ENCODE measurements at places on chromosomes 1 and 21. TPM values are rescaled to one million over a fixed set of nuclear protein-coding genes. Genes with fewer than 3 reads are reported as not detected.

DNA sequence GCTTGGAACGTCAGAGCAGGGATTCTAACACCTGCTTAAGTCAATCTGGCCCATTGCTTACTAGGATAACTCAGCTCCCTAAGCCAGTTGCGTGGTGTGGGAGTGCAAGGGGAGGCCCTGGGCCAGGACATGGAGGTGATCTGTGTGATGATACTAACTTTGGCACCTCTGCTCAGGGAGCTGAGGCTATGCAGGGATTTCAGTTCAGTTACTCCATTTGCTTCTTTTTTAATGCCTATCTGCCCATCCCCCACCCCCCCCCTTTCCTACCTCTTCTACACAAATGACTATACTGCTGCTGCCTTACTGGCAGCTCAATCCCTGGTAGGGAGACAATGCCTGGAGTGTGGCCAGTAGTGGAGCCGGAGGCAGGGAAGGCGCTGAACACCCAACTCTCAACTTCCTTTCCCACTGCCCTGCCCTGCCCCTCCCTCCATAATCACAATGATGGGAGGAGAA, 19.5 kb downstream of the INKA2 start:
- H3K4me3 ChIP-seq, result no peak overlapping the region
- peaks cover 30% of the 10 kb centered on the region for H3K4me1 ChIP-seq
- DNase-seq, result no peak
- no peaks in the 10 kb centered on the region for H3K27me3 ChIP-seq
- H3K36me3 ChIP-seq, result peaks cover 18% of the 10 kb centered on the region

GRCh38 chr1:223708651-223709268, 3.6 kb upstream of the CAPN2 start:
- H3K4me3 ChIP-seq, result no peak overlapping the region
- no peak overlapping the region for H3K27ac ChIP-seq
- H3K36me3 ChIP-seq, result no peaks in the 10 kb centered on the region
- H3K27me3 ChIP-seq, result no peaks in the 10 kb centered on the region
- DNase-seq, result no peak
- H3K4me1 ChIP-seq, result peaks cover 64% of the 10 kb centered on the region

The FAM72B gene
- 0.83 TPM for total RNA-seq

- no peak overlapping the region for H3K4me3 ChIP-seq
- H3K4me1 ChIP-seq, result no peaks in the 10 kb centered on the region
- H3K27ac ChIP-seq, result no peak overlapping the region
- no peaks in the 10 kb centered on the region for H3K27me3 ChIP-seq
Observed at GRCh38 chr1:111334169-111334568, 43.5 kb downstream of the CHIA start.

DNA sequence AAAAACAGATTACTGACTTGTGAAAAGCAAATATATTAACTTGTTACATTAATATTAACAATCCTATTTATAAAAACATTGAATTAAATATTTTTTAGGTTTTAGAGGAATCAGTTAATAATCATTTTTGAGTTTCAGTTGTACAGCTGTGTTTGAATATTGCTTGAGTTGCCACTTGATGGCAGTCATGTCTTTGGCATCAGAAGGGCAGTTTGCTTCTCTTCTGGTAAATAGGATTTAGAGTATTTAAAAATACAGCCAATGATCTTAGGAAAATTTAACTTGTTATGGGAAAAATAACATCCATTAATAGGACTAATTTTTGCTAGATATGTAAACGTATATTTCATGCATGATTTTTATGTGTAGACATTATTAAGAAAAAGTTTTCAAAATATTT, 234.1 kb downstream of the NCAM2 start:
- H3K4me3 ChIP-seq, result no peak overlapping the region
- no peaks in the 10 kb centered on the region for H3K4me1 ChIP-seq
- H3K27ac ChIP-seq, result no peak overlapping the region
- no peak for DNase-seq
- H3K36me3 ChIP-seq, result no peaks in the 10 kb centered on the region

DNA sequence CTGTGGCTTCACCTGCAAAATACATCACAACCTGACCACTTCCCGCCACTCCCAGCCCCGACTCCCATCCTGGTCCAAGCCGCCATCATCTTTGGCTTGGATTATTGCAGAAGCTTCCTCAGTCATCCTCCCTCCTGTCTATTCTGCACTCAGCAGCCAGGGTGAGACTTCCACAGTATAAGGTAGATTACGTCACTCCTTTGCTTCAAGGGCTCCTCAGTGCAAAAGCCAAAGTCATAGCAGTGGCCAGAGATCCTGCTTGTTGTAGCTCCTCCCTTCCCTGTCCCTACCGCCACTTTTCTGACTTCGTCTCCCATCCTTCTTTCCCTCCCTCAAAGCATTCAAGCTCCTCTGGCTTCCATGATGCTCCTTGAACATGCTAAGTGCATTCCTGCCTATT, 152.8 kb downstream of the GRIK3 start:
- H3K4me1 ChIP-seq, result no peaks in the 10 kb centered on the region
- no peak for DNase-seq
- no peak overlapping the region for H3K27ac ChIP-seq
- no peaks in the 10 kb centered on the region for H3K36me3 ChIP-seq
- H3K4me3 ChIP-seq, result no peak overlapping the region

- DNase-seq, result no peak
- peaks cover 30% of the 10 kb centered on the region for H3K4me1 ChIP-seq
- H3K4me3 ChIP-seq, result peak within 1 kb of the TSS; percentile 91
- peak within 1 kb of the TSS; percentile 93 for H3K27ac ChIP-seq
- H3K36me3 ChIP-seq, result peaks cover 10% of the 10 kb centered on the region
Observed at GRCh38 chr1:162561616-162562469, at the start of gene UAP1. Gene UAP1, plus strand, starts transcription at chr1:162561722. Its CDS starts 4,347 bp downstream, at chr1:162566069.

- H3K4me3 ChIP-seq, result no peak overlapping the region
- no peaks in the 10 kb centered on the region for H3K27me3 ChIP-seq
- no peak overlapping the region for H3K27ac ChIP-seq
Observed at GRCh38 chr1:245246433-245246832, 91.6 kb downstream of the KIF26B start.

The GPR153 gene
- total RNA-seq, result 16.6 TPM

The IGSF3 gene
- 15.8 TPM for total RNA-seq

The BRINP3 gene
- total RNA-seq, result 2.1 TPM

DNA sequence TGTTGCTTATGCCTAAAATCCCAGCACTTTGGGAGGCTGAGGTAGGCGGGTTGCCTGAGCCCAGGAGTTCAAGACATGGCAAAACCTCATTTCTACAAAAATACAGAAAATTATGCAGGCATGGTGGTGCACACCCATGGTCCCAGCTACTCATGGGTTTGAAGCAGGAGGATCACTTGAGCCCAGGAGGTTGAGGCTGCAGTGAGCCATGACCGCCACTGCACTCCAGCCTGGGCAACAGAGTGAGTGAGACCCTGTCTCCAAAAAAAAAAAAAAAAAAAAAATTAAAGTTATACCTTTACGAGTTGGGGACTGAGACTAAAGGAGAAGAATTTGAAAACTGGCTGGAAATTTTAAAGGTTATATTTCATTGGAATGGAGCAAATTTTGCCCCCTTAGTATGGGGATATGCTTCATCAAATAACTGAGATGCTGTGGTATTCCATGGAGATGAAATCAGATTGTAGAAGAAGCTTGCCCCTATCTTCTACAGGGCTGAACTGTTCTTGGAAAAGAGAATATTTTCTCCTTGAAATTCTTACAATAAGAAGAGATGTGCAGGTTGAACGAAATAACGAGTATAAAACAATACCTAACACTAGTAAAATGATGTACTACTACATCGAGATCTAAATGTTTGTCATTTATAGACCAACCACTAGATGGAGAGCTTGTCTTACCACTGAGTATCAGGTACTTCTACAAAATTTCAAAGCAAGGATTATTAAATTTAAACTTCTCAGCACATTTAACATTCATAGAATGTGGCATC, 34.9 kb upstream of the SCYL3 start:
- H3K4me3 ChIP-seq, result no peak overlapping the region
- DNase-seq, result no peak
- H3K4me1 ChIP-seq, result no peaks in the 10 kb centered on the region
- no peaks in the 10 kb centered on the region for H3K27me3 ChIP-seq
- H3K36me3 ChIP-seq, result no peaks in the 10 kb centered on the region

DNA sequence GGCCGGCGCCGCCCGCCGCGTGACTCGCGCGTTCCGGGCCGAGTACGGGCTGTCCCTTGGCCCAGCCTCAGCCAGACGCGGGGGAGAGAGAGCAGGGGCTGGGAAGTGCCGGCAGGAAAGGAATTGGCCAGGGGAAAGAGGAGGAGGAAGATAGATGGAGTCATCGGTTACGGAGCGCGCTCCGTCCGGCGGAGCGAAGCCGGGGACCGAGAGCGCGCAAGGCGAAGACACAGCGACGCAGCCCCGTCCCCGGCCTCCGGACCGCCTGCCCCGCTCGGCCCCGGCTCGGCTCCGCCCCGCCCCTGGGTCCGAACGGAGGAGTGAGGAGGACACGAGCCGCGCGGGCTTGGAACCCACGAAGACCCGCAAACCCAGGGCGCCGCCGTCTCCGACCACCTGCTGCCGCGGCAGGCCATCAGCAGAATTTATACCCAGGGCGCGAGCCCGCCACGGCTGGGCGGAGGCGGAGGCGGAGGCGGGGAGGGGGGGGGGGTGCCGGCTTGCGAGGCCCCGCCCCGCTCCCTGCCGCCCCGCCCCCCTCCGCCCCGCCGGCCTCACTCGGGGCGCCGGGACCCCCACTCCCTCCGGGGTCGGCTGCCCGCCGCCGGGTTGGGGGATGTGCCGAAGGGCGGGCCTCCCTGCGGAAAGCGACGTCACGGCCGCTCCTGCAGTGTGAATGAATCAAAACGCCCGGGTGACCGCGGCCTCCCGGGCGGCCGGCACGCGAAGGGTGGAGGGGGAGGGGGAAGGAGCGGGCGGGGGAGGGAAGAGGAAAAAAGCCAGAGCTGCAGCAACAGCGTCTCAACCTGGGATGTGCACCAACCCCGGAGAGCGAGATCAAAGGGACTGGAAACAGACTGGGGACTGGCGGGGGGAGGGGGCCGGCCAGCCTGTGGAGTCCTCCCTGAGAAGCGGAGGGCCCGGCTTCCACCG, at the start of gene LHX4:
Gene LHX4, plus strand, starts transcription at position 782 of the 933 bp plus-strand sequence. CDS start 266 bp downstream, outside the sequence.
- DNase-seq, result no peak
- H3K4me3 ChIP-seq, result peak within 1 kb of the TSS; percentile 70
- peaks cover 51% of the 10 kb centered on the region for H3K4me1 ChIP-seq
- peaks cover 98% of the 10 kb centered on the region for H3K27me3 ChIP-seq

The CDC20 gene
- 2.4 TPM for total RNA-seq

GRCh38 chr1:40808444-40808843, 24.9 kb downstream of the KCNQ4 start:
- no peak for DNase-seq
- H3K27me3 ChIP-seq, result no peaks in the 10 kb centered on the region
- H3K4me3 ChIP-seq, result no peak overlapping the region
- no peaks in the 10 kb centered on the region for H3K4me1 ChIP-seq

All from lower lobe of right lung (tissue), 2 donors.